ENCODE measurements at places on chromosomes 5 and 9. TPM values are rescaled to one million over a fixed set of nuclear protein-coding genes. Genes with fewer than 3 reads are reported as not detected.

- no peak for DNase-seq
Measured at GRCh38 chr5:154359221-154359573, 86.6 kb upstream of the SAP30L start.

DNA sequence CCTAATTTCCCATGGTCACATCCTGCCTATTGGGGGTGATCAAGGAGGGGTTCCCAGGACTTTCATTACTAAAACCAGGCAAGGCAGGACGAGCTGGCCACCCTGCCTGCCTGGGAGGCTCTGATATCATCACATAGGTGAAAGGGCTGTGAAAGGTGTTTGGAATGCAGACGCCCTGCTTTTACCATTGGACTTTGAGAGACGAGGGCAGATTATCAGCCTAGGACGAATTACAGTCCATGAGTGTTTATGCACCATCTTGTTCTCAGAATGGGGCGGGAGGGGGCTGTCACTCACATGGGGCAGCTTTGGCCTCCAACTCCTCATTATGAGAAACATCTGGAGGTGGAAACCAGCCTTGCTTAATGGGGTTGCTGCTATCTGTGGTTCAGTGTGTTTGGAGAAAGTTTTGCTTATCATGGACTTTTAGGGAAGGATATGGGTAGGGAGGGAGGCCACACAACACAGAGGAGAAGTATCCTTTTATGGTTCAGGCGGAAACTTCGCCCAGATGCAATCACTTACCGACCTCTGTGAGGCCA is 69.8 kb upstream of the UBTD2 start:
- DNase-seq: peak; percentile 13

DNA sequence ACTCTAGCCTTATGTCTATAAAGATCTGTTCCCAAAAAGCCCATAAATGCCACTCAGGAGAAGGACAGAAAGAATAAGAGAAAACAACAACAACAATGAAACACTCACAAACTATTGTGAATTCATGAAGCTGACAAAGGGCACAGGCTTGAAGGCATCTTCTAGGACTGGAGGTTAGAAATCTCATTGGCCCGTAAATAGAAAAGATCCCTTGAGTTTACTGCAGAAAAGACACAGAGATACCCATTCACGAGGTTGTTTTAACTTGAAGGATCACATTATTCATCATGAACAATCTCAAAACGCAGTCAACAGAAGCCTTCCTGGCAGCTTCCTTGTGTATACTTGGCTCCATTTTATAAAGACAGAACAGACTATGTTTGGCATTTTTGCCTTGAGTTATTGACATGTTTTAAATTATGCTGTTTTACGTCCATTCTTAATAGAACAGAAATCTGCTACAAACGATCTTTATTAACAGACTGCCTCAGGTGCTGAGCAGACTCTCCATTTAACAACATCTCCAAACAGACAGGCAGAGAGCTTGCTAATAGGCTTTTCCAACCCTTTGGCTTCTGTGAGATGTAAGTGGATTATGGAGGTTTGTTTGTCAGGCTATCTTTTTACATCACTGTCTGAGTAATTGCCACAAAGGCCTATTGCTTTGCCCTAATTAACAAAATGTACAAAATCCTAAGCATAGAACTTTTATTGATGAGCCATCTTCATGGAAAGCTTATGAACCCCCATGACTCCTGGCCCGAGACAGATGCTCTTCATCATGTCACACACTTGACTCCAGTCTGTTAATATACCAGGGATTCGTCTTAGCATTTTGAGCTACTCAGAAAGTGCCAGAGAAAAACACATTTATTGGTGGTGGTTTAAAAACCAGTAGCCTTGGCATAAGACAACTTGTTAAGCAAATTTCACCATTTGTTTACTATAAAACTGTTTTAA is 735.3 kb upstream of the ZNF608 start:
- DNase-seq: no peak

DNA sequence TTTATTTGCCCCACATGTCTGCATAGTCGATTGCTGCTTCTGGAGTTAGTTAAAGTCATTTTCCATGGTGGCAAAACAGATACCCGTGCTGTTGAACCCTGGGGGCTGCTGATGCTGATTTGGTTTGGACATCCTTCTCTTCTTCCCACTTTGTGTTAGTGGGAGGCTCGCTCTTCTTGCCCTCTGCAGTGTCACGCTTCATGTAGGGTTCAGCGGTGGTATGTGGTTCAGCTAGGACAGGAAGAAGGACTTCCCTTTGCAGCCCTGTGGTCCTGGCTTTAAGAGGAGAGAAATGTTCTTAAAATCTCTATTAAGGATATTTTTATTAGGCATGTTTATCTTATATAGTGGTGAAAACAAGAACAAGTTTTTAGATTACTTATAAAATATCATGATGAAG is 36.2 kb downstream of the SLC36A1 start:
- DNase-seq: no peak

GRCh38 chr5:78508186-78508765 is 140.3 kb downstream of the LHFPL2 start:
- DNase-seq: peak; percentile 78

DNA sequence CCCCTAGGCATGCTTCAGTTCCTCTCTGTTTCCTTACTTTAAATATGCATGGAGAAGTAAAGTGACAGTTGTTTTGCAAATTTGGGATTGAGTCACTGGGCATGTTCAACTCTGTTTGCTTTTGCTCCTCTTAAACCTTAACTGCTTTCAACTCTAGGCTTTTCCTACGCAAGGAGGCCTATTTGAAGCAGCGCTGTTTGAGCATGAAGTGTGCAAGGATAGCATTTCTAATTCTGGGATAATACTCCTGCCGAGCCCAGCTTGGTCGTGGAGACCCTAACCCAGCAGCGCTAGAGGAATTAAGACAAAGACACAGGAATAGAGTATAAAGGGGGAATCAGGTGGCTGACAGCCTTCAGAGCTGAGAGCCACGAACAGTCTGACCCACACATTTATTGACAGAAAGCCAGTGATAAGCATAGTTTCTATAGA is 803.4 kb upstream of the CDH10 start:
- DNase-seq: no peak

GRCh38 chr9:34623374-34624235 is 3.3 kb upstream of the DCTN3 start:
- no peak for DNase-seq

- DNase-seq: peak; percentile 20
Measured at GRCh38 chr5:81948349-81948748, 23.5 kb upstream of the ATG10 start.

LRRC70 gene
- total RNA-seq: 0.83 TPM

GRCh38 chr9:74742792-74743730 is 144.7 kb downstream of the TRPM6 start:
- peak; percentile 24 for DNase-seq

GRCh38 chr5:56616454-56617160 is 198.7 kb upstream of the MAP3K1 start:
- DNase-seq: no peak

Measured in IMR-90 (cell line).